ENCODE measurements at places on chromosomes 4 and X.

- no peak overlapping the region for H3K4me3 ChIP-seq
- no peaks in the 10 kb centered on the region for H3K27me3 ChIP-seq
- H3K27ac ChIP-seq = no peak overlapping the region
- DNase-seq = no peak
These were observed 9.1 kb downstream of the OCRL start for GRCh38 chrX:129549124-129549523.

DNA sequence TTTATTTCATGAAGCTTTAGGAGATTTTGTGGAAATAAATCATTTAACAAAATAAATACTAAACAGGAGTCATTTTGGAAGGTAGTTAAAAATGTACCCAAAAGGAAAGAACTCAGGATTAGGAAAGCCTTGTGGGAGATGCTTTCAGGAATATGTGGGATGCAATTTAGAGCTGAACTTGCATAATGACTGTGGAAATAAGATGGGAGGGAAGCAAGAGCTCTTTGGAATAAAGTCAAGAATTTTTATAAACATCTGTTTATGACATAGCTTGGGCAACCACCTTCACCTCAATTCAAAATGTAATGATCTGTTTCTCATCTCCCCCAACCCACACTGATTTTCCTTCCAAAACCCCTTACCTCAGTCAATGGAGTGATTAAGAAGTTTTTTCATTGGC lies 623.8 kb downstream of the FAT4 start:
- no peak for DNase-seq
- H3K4me1 ChIP-seq = no peaks in the 10 kb centered on the region
- H3K27me3 ChIP-seq = no peaks in the 10 kb centered on the region
- no peak overlapping the region for H3K4me3 ChIP-seq

DNA sequence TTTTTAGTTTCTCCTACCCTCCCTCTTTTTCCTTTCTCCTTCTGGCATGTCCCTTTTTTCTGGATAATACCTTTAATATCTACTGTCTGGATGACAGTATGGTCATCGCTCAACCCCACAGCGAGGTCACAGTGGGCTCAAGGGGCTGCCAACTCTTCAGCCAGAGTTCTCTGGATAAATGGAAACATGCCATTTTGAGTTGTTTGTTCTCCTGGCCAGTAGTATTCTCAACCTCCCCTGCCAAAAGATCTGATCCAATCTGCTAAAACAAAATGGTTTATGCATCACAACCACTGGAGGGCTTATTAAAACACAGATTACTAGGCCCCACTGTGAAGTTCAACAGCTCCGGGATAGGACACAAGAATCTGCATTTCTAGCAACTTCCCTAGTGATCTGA lies 5.0 kb upstream of the LAMP2 start:
- H3K27me3 ChIP-seq = no peaks in the 10 kb centered on the region
- no peaks in the 10 kb centered on the region for H3K4me1 ChIP-seq
- no peak overlapping the region for H3K4me3 ChIP-seq
- no peak overlapping the region for H3K27ac ChIP-seq
- DNase-seq = no peak

GRCh38 chrX:118726396-118726795 lies 1.0 kb upstream of the IL13RA1 start:
- H3K4me1 ChIP-seq = peaks cover 66% of the 10 kb centered on the region
- H3K4me3 ChIP-seq = peak overlapping the region; percentile 80
- H3K27ac ChIP-seq = peak overlapping the region; percentile 95
- no peaks in the 10 kb centered on the region for H3K36me3 ChIP-seq
- no peaks in the 10 kb centered on the region for H3K27me3 ChIP-seq

DNA sequence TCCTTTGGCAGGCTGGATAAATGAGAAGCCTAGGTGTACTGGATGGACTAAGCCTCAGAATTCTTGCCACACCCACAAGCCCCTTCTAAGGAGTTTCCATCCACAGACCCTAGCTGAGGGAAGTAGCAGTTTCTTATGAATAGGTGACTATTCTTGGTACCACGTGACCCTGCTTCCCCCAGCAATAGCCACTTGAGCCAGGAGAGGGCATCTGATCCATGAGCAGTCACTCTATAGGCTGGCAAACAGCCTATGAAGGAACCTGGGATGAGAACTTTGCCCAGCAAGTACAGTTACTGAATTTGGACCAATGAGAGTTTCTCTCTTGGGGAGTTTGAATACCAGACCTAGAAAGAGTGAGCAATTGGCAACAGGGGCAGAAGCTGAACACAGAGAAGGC lies 84.0 kb downstream of the RTL9 start:
- H3K27ac ChIP-seq = no peak overlapping the region
- H3K36me3 ChIP-seq = no peaks in the 10 kb centered on the region
- no peaks in the 10 kb centered on the region for H3K4me1 ChIP-seq
- DNase-seq = peak; percentile 55
- H3K27me3 ChIP-seq = peaks cover 41% of the 10 kb centered on the region
- no peak overlapping the region for H3K4me3 ChIP-seq

GRCh38 chrX:138683600-138683999 lies 27.9 kb downstream of the FGF13 start:
- no peaks in the 10 kb centered on the region for H3K4me1 ChIP-seq
- no peak overlapping the region for H3K27ac ChIP-seq
- H3K36me3 ChIP-seq = no peaks in the 10 kb centered on the region
- no peaks in the 10 kb centered on the region for H3K27me3 ChIP-seq
- no peak overlapping the region for H3K4me3 ChIP-seq
- DNase-seq = no peak

DNA sequence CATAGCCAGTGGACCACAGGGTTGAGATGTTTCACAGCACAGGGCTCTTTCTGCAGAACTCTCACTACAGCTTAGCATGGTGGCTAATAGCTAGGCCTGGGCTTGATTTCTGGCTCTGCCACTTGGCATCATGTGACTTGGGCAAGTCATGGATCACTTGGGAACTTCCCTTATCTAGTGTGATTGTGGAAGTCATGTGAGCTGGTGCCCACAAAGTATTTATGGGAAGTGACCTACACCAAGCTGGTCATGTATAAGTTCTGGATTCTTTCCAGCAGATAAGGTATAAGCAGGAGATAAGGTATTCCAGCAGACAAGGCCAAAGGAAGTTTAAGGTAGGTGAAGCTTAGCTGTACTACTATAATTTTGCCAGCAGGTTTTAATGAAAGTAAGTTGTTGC lies 61.0 kb downstream of the REELD1 start:
- no peaks in the 10 kb centered on the region for H3K4me1 ChIP-seq
- H3K4me3 ChIP-seq = no peak overlapping the region
- no peaks in the 10 kb centered on the region for H3K36me3 ChIP-seq
- no peaks in the 10 kb centered on the region for H3K27me3 ChIP-seq
- DNase-seq = no peak
- no peak overlapping the region for H3K27ac ChIP-seq

DNA sequence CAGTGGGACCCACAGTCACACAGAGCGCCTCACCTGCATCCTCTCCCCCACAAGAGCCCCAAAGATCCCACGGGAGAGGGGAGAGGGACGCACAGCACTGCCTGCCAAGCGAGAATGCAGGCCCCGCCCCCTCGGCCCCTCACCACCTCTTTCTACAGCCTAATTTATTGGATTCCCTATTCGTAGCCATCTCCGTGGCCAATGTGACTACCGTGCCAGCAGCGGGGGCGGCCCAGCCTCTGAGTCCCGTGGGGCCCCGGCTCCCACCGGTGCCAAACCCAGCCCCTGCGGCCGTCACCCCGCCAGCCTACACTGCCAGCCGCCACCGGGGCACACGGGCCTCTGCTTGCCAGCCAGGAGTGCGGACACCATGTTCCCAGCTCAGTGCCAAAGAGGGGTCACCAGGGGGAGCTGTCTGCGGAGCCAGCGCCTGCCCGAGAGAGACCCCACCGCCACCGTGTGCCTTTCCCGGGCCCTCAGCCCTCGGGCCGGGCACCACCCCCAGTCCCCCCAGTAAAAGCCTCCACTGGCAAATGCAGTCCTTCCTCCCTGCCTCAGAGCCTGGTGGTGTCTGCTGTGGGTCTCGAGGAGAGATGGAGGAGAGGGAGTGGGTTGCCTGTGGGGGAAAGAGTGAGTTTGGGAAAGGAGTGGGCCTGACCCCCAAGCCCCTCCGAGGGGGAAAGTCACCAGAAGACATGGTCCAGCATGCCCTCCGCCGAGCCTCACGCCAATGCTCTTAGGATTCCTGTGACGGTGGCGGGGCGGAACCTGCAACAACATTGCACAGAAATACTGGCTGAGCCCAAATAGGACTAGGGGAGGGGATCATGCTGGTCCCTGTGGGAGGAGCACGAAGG lies 19.6 kb upstream of the PLXNB3 start:
- H3K4me1 ChIP-seq = no peaks in the 10 kb centered on the region
- no peaks in the 10 kb centered on the region for H3K36me3 ChIP-seq

- H3K27ac ChIP-seq = no peak overlapping the region
- peaks cover 4% of the 10 kb centered on the region for H3K27me3 ChIP-seq
- H3K4me3 ChIP-seq = no peak overlapping the region
- H3K36me3 ChIP-seq = no peaks in the 10 kb centered on the region
These were observed 39.0 kb upstream of the SLC7A3 start for GRCh38 chrX:70969635-70970481.

- no peaks in the 10 kb centered on the region for H3K36me3 ChIP-seq
- no peak overlapping the region for H3K27ac ChIP-seq
- H3K4me1 ChIP-seq = peaks cover 20% of the 10 kb centered on the region
- no peak overlapping the region for H3K4me3 ChIP-seq
- DNase-seq = no peak
- no peaks in the 10 kb centered on the region for H3K27me3 ChIP-seq
These were observed 35.1 kb downstream of the PSAPL1 start for GRCh38 chr4:7399440-7400234.

DNA sequence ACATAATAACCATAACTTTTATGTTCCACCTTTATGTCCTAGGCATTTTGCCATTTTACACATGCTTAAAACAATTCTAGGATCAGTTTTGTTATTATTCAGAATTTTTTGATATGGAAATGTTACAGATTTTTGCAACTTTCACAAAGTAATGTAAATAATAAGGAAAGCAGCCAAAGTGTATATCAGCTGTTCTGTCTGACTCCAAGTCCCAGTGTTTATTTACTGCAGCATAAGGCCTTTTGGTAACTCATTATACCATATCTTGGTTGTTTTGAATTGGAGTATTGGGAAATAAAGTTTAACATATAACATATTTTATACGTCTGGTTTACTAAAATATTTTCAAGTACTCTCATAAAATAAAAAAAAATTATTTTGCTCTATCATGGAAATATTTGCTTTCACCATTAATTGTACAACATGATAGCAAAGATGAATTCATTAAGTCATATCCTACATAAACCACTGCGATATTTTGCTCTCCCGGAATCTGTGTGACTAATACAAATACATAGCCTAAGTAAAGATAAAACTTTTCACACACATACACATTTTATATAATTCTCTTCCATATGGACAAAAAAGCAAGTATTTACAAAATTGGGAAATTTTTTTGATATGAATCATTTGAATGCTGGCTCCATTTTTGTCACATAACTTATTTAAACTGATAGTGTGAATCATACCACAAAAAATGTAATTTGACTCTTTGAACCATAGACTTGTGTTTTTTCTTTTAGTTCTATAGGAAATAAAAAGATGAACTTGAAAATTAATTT lies 399.0 kb downstream of the PABPC4L start:
- H3K27ac ChIP-seq = no peak overlapping the region
- H3K4me3 ChIP-seq = no peak overlapping the region
- H3K27me3 ChIP-seq = no peaks in the 10 kb centered on the region
- no peaks in the 10 kb centered on the region for H3K36me3 ChIP-seq
- peaks cover 11% of the 10 kb centered on the region for H3K4me1 ChIP-seq
- peak; percentile 59 for DNase-seq

- H3K4me1 ChIP-seq = peaks cover 22% of the 10 kb centered on the region
- no peaks in the 10 kb centered on the region for H3K27me3 ChIP-seq
- no peaks in the 10 kb centered on the region for H3K36me3 ChIP-seq
These were observed 57.7 kb upstream of the EFHC2 start for GRCh38 chrX:44401151-44401550.

GRCh38 chrX:11702965-11703631 lies 37.4 kb upstream of the ARHGAP6 start:
- no peak overlapping the region for H3K4me3 ChIP-seq
- H3K27me3 ChIP-seq = no peaks in the 10 kb centered on the region
- no peaks in the 10 kb centered on the region for H3K4me1 ChIP-seq
- no peak for DNase-seq
- no peaks in the 10 kb centered on the region for H3K36me3 ChIP-seq

GRCh38 chr4:163164591-163164990 lies 2.1 kb downstream of the NAF1 start:
- peaks cover 25% of the 10 kb centered on the region for H3K4me1 ChIP-seq
- no peak overlapping the region for H3K27ac ChIP-seq
- no peak for DNase-seq
- H3K27me3 ChIP-seq = no peaks in the 10 kb centered on the region
- H3K4me3 ChIP-seq = peak overlapping the region; percentile 91

DNA sequence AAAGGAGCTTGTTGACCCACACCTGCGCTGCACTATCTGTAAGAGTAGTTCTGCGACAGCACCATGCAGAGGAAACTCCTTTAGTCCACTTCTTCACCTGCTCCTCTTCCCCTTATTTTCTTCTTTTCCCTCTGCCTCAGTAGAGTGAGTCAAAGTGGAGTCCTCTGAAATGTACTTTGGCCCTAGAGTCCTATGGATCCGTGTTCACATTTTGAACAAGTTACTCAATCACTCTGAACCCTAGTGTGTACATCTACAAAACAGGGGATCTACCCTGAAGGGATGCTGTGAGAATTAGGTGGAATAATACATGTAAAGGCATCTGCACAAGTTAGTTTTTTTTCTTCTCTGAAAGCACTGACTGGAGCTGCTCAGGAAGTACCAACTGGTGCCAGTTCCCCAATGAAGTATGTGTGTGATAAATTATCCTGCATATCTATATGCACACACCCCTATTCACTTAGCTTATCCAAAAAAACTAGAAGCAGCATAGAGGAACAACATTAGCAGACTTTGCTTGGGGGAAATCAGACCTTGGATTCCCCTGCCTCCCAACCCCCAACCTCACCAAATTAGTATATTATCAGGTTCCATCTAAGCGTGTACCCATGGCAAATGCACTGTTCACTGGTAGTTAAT lies 118.5 kb upstream of the FAM9C start:
- DNase-seq = no peak
- H3K27ac ChIP-seq = no peak overlapping the region
- no peaks in the 10 kb centered on the region for H3K36me3 ChIP-seq
- H3K4me1 ChIP-seq = peaks cover 5% of the 10 kb centered on the region
- no peaks in the 10 kb centered on the region for H3K27me3 ChIP-seq
